Panc1 (cell line): ENCODE measurements at places on chromosomes 13 and 19. TPM values are rescaled to one million over a fixed set of nuclear protein-coding genes. Genes with fewer than 3 reads are reported as not detected.

GRCh38 chr13:83503424-83503823 lies 378.9 kb downstream of the SLITRK1 start:
- H3K36me3 ChIP-seq = no peaks in the 10 kb centered on the region
- no peak for DNase-seq
- H3K4me1 ChIP-seq = no peaks in the 10 kb centered on the region; the same call in 1 of the 2 replicates

DNA sequence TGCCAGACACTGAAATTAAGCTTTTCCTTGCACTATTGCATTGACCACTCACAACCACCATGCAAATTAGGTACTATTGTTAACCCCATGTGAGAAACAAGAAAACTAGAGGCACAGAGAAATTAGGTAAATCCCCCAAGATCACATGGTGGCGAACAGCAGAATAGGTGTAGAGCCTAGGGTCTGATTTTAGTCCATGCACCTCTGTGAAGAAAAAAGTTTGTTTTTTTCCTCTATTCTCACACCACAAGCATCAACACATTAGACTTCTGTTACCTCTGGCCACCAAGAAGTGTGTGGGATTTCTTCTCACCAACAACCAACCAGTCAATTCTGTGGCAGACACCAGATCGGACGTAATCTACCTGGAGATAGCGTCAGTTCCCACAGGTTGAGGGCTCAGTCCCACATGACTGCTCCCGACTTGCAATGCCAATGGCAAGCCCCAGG lies 391.9 kb downstream of the COG6 start:
- no peaks in the 10 kb centered on the region for H3K4me1 ChIP-seq
- DNase-seq = no peak
- H3K4me3 ChIP-seq = no peak overlapping the region
- no peak overlapping the region for H3K27ac ChIP-seq

DNA sequence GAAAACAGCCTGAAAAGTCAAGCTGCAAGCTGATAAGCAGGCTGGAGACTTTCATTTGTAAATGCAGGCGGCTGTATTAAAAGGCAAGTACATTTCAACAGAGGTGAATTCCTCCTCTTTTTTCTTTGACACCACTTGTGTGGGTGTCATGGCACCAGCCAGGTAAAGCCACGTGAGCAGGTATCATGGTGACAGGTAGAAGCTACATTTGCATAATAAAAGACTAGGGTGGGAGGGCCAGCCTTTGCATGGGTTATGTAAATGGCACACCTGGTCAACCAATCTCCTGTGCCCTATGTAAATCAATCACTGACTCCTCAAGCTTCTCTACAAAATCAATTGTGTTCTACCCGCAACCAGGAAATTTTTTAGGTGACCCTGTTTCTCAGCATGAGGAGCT lies 68.2 kb downstream of the ZNF100 start:
- no peak for DNase-seq
- no peak overlapping the region for H3K27ac ChIP-seq
- no peaks in the 10 kb centered on the region for H3K36me3 ChIP-seq
- H3K4me1 ChIP-seq = no peaks in the 10 kb centered on the region; the same call in 1 of the 2 replicates
- H3K27me3 ChIP-seq = no peaks in the 10 kb centered on the region

DNA sequence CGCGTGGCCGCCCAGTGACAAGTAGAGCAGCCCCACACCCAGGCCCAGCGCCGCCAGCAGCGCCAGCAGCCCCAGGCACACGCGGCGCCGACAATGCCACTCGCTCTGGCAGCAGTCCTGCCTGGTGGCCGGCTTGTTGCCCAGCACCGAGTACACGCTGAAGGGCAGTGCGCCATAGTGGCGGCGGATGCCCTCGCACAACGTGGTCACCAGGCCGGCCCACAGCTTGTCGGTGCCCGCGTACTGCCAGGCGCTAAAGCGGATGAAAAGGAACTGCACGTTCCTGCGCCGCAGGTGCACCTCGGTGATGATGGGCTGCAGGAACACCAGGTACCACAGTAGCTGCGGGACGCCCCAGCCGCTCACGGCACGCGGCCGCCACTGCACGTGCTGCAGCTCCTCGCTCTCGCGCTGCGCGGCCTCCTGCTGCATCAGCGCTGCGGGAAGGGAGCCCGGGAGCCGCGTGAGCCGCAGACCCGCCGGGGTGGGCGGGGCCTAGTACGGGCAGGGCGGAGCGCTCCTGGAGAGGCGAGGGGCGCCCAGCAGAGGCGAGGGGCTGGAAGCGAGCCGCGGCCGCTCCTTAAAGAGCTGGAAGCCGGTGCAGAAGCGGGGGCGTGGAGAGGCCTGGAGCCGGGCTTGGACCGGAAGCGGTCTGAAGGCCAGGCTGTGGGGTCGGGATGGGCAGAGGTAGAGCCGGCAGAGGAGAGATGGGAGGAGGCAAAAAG lies 7.3 kb downstream of the NKPD1 start:
- H3K27me3 ChIP-seq = no peaks in the 10 kb centered on the region
- H3K36me3 ChIP-seq = no peaks in the 10 kb centered on the region

DNA sequence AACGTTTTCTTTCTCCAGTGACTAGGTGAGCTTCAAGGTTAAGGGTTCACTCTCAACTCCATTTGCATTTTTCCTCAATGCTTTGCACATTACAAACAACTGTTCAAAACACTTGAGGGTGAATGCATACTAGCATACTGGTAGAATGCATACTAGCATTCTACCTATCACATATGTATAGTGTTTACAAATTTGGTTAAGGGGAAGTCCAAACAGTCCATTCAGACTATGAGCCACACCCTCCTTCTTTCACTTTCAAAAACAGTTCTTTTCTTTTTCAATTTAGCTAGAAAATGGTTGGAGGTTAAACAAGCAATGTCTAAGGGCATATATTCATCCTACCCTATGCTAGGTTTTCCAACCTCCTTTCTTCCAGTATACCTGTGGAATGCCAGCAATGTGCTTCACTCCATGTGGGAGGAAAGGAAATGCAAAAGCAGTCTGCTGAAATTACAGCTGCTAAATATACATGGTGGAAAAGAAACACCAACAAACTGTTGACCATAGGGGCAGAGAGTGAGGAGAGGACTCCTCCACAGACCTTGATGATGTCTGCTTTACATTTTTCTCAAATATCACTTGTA lies 102.6 kb downstream of the DOCK9 start:
- H3K4me3 ChIP-seq = no peak overlapping the region
- no peaks in the 10 kb centered on the region for H3K4me1 ChIP-seq
- H3K36me3 ChIP-seq = no peaks in the 10 kb centered on the region
- no peak for DNase-seq

DNA sequence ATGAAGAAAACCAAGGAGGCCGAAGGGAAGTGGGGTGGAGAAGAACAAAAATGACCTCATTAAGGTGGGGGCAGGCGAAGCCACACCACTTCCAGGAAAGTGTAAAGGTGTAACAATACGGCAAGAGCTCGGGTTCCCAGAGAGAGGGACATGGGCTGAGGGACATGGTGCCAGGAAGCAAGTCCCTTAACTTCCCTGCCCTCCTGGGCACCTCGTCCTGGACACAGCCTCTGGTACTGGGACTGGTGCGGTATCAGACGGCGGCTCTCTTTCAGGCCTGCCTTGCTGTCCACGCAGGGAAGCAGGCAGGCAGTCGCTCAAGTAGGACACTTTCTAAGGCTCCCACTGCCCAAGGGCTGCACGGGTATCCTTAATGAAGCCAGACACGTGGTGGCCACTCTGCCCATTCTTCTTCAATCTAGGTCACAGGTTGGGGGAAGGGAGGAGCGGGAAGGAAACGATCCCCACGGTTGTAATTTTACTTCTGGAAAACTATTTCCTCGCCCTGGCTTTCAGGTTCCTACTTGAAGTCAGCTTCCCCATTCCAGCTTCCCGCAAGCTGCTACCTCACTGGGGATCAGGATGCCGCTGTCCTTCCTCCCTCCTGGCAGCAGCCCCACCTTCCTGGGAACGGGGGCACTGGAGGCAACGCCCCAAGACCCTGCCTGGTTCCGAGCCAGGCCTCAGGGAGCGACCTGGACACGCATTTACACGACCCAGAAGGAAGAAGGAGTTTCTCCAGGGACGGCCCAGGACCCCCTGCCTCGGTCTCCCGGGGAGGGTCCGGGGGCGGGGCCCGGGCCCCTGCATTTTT lies 1.2 kb downstream of the AP3D1 start:
- H3K36me3 ChIP-seq = peaks cover 5% of the 10 kb centered on the region; the same call in 1 of the 2 replicates
- no peaks in the 10 kb centered on the region for H3K27me3 ChIP-seq
- DNase-seq = no peak
- H3K27ac ChIP-seq = peak overlapping the region; percentile 89

DNA sequence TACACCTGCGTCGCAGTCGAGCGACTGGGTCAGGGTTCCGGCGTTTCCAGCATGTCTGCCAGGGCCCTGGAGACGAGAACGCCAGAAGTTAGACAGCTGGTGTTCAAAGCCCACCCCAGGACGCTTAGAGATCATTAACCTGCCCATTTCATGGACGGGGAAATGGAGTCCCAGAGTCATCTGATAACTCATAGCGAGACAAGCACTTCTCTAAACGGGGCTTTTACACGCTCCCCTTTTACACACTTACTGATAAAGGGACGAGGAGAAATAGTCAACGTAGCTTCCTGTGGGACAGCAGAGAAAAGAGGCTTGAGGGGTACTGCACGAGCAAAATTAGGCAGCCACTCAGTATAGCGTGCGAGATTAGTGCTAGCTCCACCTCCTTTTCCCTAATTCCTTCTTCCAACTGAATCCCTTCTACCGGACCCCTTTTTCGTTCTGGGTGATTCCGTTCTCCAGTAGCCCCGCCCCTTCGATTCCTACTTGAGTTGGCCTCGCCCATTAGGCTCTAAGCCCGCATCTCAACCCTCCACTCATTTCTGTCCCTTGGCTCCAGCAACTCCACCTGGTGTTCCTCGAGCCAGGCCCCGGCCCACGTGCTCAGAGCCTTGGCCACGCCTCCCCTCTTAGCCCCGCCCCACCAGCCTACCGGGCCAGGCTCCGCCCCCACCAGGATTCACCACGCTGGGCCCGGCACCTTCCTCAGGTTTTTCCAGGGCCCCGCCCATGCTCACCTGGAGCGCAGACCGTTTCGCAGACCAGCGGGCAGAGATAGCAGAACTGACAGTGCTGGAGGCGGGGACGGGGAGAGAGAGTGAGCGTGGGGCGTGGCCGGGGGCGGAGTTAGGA lies 3.7 kb downstream of the HRC start:
- H3K4me1 ChIP-seq = no peaks in the 10 kb centered on the region; the same call in 1 of the 2 replicates
- DNase-seq = peak; percentile 66
- H3K36me3 ChIP-seq = no peaks in the 10 kb centered on the region; the same call in 1 of the 2 replicates
- peak overlapping the region; percentile 91 for H3K4me3 ChIP-seq

- H3K27me3 ChIP-seq = no peaks in the 10 kb centered on the region
- no peak overlapping the region for H3K27ac ChIP-seq
- no peak for DNase-seq
- no peaks in the 10 kb centered on the region for H3K4me1 ChIP-seq
- H3K36me3 ChIP-seq = no peaks in the 10 kb centered on the region
Measured at GRCh38 chr19:44993926-44994537, 7.2 kb upstream of the RELB start.

- H3K4me1 ChIP-seq = peaks cover 30% of the 10 kb centered on the region
- no peak overlapping the region for H3K4me3 ChIP-seq
- no peaks in the 10 kb centered on the region for H3K36me3 ChIP-seq
- H3K27ac ChIP-seq = peak overlapping the region; percentile 100
Measured at GRCh38 chr13:26978081-26978860, 193.3 kb downstream of the USP12 start.

GRCh38 chr13:21101865-21102576 lies 40.6 kb upstream of the LATS2 start:
- H3K4me3 ChIP-seq = no peak overlapping the region
- no peaks in the 10 kb centered on the region for H3K36me3 ChIP-seq
- H3K4me1 ChIP-seq = no peaks in the 10 kb centered on the region
- no peaks in the 10 kb centered on the region for H3K27me3 ChIP-seq

- no peak for DNase-seq
- H3K27me3 ChIP-seq = no peaks in the 10 kb centered on the region
- no peak overlapping the region for H3K4me3 ChIP-seq
- no peaks in the 10 kb centered on the region for H3K36me3 ChIP-seq
- no peaks in the 10 kb centered on the region for H3K4me1 ChIP-seq
Measured at GRCh38 chr19:1618157-1619093, 13.2 kb upstream of the UQCR11 start.

DNA sequence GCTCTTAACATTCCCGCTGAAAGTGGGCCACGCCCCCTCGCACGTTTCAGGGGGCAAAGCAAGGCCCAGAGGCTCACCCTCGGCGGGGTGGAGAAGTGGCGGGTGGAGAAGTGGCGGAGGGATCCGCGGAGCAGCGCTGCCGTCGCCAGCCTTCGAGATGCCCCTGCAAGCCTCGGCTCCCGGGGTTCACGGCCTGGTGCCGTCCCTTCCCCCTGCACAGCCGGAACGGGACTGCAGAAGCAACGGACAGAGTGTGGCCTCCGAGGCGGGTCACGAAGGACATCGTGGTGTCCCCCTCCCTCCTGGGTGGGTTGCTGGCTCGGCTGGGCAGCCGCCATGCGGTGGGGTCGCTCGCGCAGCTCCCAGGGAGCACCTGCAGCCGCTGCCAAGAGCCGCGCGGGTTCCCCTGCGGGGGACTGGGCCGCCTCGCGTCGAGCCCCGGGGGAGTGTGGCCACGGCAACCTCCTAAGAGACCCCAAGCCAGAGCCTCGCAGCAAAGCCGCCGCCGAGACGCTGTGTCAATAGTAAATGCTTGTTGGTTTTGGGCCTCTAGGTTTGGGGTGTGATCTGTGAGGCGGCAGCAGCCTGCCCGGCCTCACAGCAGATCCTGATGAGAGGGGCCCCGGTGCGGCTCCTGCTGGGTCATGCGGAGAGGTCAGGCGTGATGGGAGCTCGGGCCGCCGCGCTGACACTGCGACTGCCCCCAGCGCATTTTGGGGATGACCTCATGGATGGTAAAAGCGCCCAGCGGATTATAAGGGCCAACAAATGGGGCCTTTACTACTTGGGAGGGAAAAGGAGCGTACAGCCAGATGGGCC lies 5.5 kb downstream of the TPGS1 start:
- H3K36me3 ChIP-seq = no peaks in the 10 kb centered on the region; the same call in 1 of the 2 replicates
- H3K27ac ChIP-seq = 0 out of 2 replicates have a peak overlapping the region, but pooled peaks have one; percentile 23
- no peaks in the 10 kb centered on the region for H3K27me3 ChIP-seq
- H3K4me3 ChIP-seq = no peak overlapping the region
- H3K4me1 ChIP-seq = peaks cover 4% of the 10 kb centered on the region; the same call in 1 of the 2 replicates
- no peak for DNase-seq

DNA sequence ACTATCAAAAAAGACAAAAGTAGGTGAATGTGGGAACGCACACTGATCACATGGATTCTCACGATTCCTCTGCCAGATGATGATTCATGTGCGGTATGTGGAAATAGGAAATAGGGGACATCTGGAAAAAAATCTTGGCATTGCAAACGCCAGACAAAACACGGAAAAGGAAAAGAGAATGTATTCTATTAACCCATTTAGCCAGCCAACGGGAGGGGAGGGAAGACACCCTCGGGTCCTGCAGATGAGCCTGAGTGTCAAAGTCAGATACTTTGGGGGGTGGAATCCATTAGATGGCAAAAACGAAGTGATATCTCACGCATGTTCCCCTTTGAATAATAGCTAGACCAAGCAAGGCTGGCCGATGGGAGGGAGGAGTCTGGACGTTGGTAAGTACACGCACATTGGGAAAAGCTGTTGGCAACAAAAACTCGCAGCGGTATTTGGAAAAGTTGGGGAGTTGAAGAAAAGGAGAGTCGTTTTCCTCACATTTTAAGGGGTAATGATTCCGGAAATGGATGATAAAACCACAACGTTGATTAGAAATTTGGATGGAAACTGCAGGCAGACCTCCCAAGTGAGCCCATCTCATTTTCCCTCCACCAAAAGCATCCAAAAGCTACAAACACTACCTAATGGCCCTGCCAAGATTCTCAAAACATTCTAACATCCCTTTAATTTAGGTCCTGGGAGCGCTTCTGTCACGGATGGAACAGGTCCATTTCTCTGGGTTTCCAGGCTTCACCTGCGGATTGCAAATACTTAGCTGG lies 73.6 kb downstream of the COL4A1 start:
- H3K36me3 ChIP-seq = no peaks in the 10 kb centered on the region
- no peak overlapping the region for H3K27ac ChIP-seq
- no peak for DNase-seq
- H3K4me3 ChIP-seq = no peak overlapping the region
- no peaks in the 10 kb centered on the region for H3K4me1 ChIP-seq
- H3K27me3 ChIP-seq = no peaks in the 10 kb centered on the region

The LHB gene
- 0.39 TPM for total RNA-seq

The MBD3L4 gene
- not detected for total RNA-seq

The TEX29 gene
- total RNA-seq = not detected
